ENCODE measurements at places on chromosomes 3 and 15. TPM values are rescaled to one million over a fixed set of nuclear protein-coding genes. Genes with fewer than 3 reads are reported as not detected.

COLQ gene
- total RNA-seq: 0.27 TPM

DHX36 gene
- total RNA-seq: 73.9 TPM

GHRL gene
- 0.13 TPM for total RNA-seq

RFTN1 gene
- 38.4 TPM for total RNA-seq

MAP6D1 gene
- total RNA-seq: 1.9 TPM

SPATA12 gene
- 1.6 TPM for total RNA-seq

SPINK8 gene
- total RNA-seq: not detected

RNU5B-1 gene
- not detected for total RNA-seq

DNAH1 gene
- total RNA-seq: 0.10 TPM

PTH1R gene
- total RNA-seq: 2.6 TPM

PSTPIP1 gene
- total RNA-seq: 0.53 TPM

TRPM1 gene
- total RNA-seq: 0.03 TPM

OXTR gene
- 1.5 TPM for total RNA-seq

LYZL4 gene
- total RNA-seq: not detected

BUB1B gene
- total RNA-seq: 61.1 TPM

NOX5 gene
- total RNA-seq: 1.1 TPM

CD86 gene
- total RNA-seq: not detected

CNTN3 gene
- total RNA-seq: 3.0 TPM

ARRDC4 gene
- total RNA-seq: 0.10 TPM

TMF1 gene
- total RNA-seq: 12.0 TPM

STAC gene
- total RNA-seq: 28.3 TPM

ZNF774 gene
- total RNA-seq: 0.76 TPM

GOLGA6L7 gene
- total RNA-seq: not detected

CCR9 gene
- total RNA-seq: not detected

CPNE9 gene
- not detected for total RNA-seq

GAP43 gene
- 1.00 TPM for total RNA-seq

MYZAP gene
- total RNA-seq: 2.1 TPM

MESP2 gene
- total RNA-seq: not detected

RUBCN gene
- total RNA-seq: 42.9 TPM

DNAJA4 gene
- not detected for total RNA-seq

TMEM89 gene
- total RNA-seq: not detected

CCR8 gene
- not detected for total RNA-seq

CCR1 gene
- 0.27 TPM for total RNA-seq

LARP6 gene
- 75.6 TPM for total RNA-seq

FBXW12 gene
- total RNA-seq: not detected

CLSTN2 gene
- total RNA-seq: 0.23 TPM

PLS1 gene
- 24.8 TPM for total RNA-seq

SLC26A6 gene
- total RNA-seq: 23.6 TPM

RAD51 gene
- 10.9 TPM for total RNA-seq

PLA1A gene
- not detected for total RNA-seq
